Activated CD4-positive, alpha-beta T cell treated with anti-CD3 and anti-CD28 coated beads, Interleukin-2, amount 50 U/mL, for 4 hours (primary cell): ENCODE measurements at places on chromosomes 16 and 17.

DNA sequence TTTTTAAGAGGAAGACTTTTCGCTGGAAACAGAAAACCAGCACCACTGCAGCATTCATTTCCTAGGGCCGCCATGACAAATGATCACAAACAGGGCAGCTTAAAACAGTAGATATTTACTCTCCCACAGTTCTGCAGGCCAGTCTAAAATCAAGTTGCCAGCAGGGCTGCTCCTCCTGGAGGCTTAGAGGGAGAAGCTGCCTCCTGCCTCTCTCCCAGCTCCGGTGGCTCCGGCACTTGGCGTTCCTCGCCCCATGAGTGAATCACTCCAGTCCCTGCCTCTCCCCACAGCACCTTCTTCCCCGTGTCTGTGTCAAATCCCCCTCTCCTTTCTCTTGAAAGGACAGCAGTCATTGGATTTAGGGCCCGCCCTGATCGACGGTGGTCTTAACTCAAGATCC lies 72.1 kb downstream of the SOCS1 start:
- DNase-seq, result no peak

GRCh38 chr17:29179232-29180033 lies 765 bp downstream of the MYO18A start:
- no peak for DNase-seq

DNA sequence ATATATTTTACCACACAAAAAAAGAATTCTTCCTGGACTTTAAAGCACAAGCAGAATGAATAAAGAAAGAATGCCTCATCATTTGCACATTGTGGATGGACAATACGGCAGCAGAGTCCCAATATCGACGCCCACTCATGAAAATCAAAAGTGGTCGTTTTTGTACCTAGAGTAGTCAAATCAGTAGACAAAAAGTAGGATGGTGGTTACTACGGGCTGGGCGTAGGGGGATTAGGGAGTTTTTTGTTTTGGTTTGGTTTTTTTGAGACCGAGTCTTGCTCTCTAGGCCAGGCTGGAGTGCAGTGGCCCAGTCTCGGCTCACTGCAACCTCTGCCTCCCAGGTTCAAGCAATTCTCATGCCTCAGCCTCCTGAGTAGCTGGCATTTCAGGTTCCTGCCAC lies 8.6 kb upstream of the CENPV start:
- no peak for DNase-seq

DNA sequence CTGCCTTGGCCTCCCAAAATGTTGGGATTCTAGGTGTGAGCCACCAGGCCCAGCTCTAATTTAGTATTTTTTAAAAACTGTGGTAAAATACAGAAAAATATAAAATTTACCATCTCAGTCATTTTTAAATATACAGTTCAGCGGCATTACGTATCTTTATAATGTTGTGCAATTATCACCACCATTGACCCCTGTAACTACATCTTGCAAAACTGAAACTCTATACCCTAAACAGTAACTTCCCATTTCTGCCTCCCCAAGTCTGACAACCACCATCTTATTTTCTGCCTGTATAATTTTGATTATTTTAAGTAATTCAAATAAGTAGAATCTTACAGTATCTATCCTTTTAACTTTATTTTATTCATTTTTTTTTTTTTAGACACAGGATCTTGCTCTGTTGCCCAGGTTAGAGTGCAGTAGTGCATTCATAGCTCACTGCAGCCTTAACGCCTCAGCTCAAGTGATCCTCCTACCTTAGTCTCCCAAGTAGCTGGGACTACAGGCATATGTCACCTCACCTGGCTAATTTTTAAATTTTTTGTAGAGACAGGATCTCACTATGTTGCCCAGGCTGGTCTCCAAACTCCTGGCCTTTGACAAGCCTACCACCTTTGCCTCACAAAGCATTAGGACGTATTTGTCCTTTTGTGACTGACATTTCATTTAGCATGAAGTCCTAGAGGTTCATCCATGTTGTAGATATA lies 10.9 kb upstream of the GGA2 start:
- DNase-seq, result no peak
